Stimulated activated CD4-positive, alpha-beta T cell treated with anti-CD3 and anti-CD28 coated beads, Interleukin-4, amount 100 ng/mL, for 24 hours (primary cell): ENCODE measurements at places on chromosomes 7 and 10.

DNA sequence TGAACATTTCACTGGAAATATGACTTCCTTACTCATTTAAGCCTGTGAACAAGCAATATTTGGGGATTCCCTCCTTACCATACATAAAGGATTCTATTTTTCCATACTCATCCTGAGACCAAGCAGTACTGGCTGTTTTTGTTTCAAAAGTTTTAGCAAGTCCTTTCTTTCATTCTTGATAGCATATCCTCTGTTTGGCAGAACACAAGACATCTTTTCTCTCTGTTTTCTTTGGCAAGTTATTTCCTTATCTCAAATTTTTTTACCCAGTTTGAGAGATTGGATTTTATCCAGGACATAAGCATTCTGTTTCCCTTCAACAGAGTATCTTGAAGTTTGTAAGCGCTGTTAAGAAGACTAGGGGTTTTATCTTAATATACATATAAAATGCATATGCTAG, 3.0 kb upstream of the WASL start:
- no peak for DNase-seq

- DNase-seq = no peak
Measured at GRCh38 chr7:1761097-1761496, 91.0 kb downstream of the ELFN1 start.

DNA sequence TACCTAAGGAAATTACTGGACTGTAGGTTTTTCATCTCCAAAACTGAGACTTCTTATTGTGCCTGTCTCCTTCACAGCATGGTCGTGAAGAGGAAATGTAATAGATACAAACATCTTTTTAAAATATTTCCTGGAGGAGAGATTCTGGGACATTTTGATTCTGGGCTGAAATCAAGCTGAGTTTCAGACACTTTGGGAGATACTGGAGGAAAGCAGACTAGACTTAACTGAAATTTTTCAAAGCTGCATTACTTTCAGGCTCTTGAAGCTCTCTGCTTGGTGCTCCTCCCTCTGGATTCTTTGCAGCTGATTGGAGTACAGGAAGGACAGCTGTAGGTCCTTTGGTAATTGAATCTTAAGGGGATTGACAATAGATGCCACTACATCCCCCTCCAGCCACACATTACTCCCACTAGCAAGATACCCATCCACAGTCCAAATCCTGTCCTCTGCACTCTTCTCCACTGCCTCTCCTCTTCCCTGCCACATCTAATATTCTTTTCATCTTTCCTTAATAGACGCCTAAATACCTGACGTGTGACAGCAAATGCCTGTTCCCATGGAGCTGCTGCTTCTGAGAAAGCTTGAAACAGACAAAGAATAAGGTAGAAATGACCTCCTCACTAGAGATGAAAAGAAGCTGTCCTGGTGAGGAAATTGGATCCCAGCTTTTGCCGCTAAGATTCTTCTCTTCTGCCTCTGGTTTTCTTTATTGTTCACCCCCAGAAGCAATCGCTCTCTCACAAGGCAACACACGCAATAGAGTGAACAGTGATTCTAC, 111.5 kb upstream of the PHYHIPL start:
- no peak for DNase-seq

GRCh38 chr7:134859783-134860182, 80.3 kb downstream of the CALD1 start:
- DNase-seq = no peak

DNA sequence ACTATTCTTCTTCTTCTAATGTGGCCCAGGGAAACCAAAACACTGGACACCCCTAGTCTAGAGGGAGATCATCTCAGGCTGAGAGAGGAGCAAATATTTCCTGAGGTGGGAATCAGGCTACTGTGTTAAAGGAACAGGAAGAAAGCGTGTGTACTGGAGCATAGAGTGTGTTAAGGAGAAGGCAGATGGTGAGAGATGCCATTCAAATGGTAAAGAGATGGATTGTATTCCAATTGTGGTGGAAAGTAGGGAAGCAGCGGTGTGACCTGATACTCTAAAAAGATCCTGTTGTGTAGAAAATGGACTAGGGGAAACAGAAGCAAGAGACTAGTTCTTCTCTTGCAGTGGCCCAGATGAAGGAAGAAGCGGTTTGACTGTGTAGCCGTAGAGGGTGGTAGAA, 31.2 kb downstream of the RAB18 start:
- DNase-seq = no peak

GRCh38 chr10:86715836-86716235, 40.6 kb upstream of the BMPR1A start:
- DNase-seq = no peak

DNA sequence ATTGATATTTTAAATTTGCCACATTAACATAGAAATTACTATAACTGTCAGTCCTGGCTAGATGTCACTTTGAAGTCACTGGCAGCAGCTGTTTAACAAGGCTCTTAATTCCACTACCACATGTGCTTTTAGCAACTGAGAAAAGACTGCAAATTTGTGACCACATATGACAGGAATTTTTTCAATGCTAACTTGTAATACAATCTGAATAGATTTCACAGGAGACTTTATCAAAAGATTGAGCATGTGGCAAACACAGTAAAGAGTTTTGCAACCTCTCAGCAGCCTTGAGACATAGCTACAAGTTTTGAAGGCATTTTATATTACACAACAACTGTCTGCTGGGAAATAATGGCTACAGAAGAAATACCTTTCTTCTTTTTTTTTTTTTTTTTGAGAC, 73.0 kb downstream of the MICU1 start:
- no peak for DNase-seq

- no peak for DNase-seq
Measured at GRCh38 chr10:23331567-23332301, 12.9 kb downstream of the C10orf67 start.
